ENCODE measurements at places on chromosomes 13 and 19.

DNA sequence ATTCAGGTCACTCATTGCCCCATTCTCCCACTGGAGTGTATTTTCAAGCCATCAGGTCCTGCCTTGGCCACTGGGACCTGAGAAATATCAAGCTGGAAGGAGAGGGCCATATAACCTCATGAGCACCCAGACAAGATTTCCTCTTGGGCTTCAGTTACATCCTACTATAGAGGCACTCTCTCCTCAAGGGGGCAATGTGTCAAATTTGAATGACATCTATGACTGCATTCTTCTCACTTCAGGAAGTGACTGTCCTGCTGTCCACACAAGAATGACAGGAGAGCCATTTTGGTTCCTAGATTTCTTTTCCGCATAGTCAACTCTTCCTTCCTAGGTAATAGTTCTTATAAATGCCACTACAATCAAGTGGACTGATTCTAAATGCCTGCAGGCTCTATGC is 416.2 kb downstream of the DIAPH3 start:
- no peak for DNase-seq

GRCh38 chr13:42484386-42484785 is 89.6 kb upstream of the TNFSF11 start:
- no peak for DNase-seq

GRCh38 chr13:46656786-46657185 is 103.8 kb downstream of the LRCH1 start:
- no peak for DNase-seq

GRCh38 chr19:12015015-12015752 is 20.3 kb downstream of the ZNF433 start:
- DNase-seq = no peak

- peak; percentile 4 for DNase-seq
Measured at GRCh38 chr13:98142380-98143156, at the start of gene FARP1. FARP1 (plus strand) TSS chr13:98143094; CDS start chr13:98213243, 70,149 bp downstream.

GRCh38 chr13:31747291-31747690 is 8.0 kb downstream of the RXFP2 start:
- DNase-seq = no peak

DNA sequence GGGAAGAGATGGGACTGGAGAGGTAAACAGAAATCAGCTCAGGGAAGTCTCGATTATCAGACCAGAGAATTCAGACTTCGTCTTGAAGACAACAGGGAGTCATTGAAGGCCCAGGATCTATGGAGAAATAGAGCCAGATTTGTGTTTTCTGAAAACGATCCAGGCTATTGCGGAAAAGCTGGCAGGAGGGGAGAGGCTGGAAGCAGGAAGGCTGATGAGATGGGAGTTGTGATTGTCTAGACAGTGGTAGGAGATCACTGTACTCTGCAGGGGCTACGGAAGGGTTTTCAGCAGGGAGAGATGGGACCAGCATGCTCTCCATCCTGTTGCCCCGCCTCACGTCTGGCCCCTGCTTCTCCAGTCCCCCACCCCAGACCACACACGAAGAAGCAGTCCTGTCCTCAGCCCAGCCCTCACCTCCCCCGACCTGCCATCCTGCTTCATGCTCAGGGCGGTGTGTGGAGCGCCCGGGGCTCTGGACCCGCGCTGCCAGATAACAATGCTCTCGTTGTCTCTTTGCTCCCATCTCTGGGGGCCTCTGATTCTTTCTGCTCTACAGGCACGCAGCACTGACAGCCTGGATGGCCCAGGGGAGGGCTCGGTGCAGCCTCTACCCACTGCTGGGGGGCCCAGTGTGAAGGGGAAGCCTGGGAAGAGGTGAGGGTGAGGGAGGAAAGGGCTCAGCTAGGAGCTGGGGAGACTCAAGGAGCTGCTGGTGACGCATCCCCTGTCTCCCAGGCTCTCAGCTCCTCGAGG is 1.9 kb downstream of the ARHGAP33 start:
- no peak for DNase-seq

GRCh38 chr13:113415825-113416224 is 37.5 kb downstream of the ADPRHL1 start:
- no peak for DNase-seq

DNA sequence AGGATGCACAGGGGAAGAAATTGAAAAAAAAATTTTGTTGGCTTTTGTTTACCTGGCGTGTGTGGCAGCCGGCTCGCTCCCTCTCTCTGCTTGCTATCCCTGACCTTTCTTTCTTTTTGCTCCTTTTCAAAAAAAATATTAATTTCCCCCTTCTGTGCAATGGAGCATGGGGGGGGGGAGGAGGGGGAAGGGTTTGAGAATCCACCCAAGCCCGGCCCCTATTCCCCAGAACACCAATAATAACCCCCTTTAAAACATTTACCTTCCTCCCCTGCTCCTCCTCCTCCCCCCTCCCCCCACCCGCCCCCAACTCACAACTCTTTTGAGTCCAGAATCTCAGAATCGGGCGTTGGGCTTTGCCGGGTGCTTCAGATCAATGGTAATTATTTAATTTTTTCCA is 28.4 kb downstream of the NFIX start:
- DNase-seq = no peak

GRCh38 chr19:53908106-53908934 is 758 bp upstream of the CACNG7 start:
- peak; percentile 56 for DNase-seq

GRCh38 chr13:48320891-48321510 is 17.4 kb downstream of the RB1 start:
- DNase-seq = peak; percentile 12

- DNase-seq = no peak
Measured at GRCh38 chr19:8696993-8697392, 1.6 kb downstream of the ACTL9 start.

DNA sequence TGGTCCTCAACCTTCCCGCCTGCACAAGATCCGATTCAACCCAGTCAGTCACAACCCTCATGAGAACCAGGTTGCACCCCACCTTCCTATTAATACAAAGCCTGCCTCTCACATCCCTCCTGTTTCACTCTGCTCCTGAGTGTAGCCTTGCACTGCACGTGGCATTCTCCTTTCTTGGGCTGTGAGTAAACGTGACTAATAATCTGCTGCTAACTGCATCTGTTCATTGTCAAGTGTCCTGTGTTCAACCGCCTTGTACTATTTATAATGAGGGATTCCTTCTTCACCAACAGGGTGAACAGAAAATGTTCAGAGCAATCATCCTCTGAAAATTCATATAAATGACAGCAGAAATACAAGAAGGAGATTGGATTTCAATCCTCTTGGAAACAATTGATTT is 1608.2 kb downstream of the SLITRK5 start:
- DNase-seq = no peak

DNA sequence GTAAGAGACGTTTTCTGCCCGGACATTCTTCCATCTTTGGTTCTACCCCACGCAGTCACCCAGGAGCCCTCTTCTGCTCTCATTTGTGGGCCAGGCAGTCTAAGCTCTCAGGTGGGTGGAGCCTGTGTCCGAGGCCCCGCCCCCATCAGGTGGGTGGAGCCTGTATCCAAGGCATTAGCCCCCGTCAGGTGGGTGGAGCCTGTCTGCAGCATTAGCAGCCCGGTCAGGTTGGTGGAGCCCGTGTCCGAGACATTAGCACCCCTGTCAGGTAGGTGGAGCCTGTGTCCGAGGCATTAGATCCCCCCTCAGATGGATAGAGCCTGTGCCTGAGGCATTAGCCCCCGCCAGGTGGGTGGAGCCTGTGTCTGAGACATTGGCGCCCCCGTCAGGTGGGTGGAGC is 45.5 kb upstream of the C13orf46 start:
- peak; percentile 43 for DNase-seq

GRCh38 chr19:35899547-35900214 is 659 bp downstream of the NFKBID start:
- DNase-seq = peak; percentile 91

- no peak for DNase-seq
Measured at GRCh38 chr19:42367929-42368328, 22.2 kb downstream of the CNFN start.

DNA sequence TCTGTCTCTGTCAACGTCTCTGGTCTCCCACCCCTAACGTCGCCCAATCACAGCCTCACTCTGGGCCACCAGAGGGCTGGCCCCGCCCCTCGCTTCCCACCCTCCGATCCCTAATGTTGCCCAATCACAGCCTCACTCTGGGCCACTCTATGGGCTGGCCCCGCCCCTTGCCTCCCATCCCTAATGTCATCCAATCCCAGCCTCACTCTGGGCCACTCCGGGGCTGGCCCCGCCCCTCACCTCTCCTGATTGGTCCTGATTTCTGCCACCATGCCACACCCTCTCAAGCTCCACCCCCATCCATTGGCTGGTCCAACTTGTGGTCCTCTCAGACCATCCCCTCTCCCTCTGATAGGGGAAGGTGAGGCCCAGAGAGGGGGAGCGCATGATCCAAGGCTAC is 24.9 kb downstream of the CELF5 start:
- no peak for DNase-seq

- no peak for DNase-seq
Measured at GRCh38 chr13:78194904-78195639, 276.4 kb upstream of the EDNRB start.

- DNase-seq = no peak
Measured at GRCh38 chr19:31015778-31016177, 333.5 kb downstream of the TSHZ3 start.

- DNase-seq = peak; percentile 72
Measured at GRCh38 chr13:49300739-49301589, 53.2 kb downstream of the CDADC1 start.

DNA sequence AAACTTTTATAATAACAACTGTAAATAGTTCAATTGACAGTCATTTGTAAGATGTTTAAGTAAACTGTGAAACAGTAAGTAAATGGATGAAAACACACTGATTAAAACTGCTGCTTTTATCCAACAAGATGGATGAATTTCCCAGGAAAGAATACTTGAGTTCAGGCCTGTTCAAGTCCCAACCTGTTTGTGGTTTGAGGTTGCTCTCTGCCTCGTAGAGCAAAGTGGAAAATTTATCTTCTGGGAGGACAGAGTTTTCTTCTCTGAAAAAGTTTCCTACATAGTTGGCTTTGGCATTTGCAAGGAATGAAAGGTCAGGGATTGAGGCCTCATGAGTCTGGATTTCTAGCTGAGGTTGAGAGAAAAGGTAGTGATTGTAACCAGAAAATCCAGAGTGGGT is 15.2 kb upstream of the ZNF543 start:
- DNase-seq = no peak

DNA sequence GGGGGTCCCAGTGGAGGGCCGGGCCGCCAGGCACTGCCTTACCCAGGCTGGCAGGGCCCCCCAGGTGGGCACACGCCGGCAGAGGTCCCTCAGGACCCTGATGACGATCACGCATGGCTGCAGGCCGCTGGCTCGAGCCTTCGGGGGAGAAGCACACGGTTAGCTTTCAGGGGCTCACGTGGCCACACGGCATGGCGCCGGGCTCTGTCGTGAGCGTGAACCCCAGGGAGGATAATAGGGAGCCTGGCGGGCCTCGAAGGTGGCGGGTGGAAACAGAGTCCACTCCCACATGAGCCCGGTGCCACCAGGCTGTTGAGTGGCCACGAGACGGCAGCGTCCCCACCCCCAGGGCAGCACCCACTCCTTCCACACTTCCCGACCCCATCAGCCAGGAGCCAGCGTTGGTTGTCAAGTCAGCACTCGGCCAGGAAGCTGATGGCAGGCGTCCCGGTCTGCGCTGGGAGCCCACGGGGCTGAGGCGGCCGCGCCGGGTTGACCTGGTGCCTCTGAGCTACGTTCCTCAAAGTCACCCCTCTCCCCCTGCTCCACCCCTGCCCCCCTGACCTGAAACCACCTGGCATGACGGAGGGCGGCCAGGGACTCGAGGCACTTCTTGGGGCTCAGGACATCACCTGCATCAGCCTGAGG is 24.7 kb upstream of the MATK start:
- DNase-seq = no peak

DNA sequence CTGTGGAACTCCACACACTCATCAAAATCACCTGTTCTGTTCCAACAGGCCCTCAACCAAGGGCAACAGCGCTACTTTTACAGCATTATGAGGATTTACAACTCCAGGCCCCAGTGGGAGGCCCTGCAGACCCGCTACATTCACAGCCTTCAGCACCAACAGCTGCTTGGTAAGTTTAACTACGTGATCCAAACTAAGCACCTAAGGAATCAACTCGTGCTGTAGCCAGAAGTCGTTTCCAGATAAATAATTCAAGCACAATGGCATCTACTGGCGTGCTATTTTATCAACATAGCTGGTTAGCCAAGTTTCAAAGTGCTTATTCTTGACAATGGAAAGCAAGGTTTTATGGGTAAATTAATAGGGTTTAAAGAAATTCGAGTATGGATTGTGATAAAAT is 5.3 kb downstream of the FAM216B start:
- DNase-seq = no peak

DNA sequence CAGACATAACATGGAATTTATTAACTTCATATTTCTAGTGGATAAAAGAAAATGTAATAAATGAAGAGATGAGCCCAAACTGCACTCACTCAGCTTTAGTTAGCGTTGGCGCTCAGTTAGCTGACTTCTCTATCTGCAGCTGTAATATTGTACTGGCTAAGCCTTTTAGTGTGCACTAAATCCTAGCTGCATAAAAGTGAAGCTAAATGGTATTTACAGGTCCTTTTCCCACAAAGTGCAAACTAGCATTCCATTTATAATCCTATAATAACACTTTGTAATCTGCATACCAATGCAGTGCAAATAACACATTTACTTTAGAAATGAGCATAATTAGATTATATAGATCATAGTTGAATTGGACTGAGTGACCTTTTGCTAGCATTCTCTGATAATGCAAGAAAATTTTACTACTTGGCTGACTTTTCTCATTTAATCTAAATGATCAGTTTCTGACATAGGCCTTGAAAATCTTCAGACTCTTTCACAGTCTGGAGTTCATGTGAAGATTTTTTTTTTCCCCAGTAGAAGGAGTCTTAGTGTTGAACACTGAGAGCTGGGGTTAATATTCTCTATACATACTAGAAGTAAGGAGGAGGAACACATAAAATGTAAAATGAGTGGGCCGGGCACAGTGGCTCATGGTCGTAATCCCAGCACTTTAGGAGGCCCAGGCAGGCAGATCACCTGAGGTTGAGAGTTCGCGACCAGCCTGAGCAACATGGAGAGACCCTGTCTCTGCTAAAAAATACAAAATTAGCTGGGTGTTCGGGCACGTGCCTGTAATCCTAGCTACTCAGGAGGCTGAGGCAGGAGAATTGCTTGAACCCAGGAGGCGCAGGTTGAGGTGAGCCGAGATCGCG is 1426.4 kb downstream of the PCDH9 start:
- DNase-seq = no peak

DNA sequence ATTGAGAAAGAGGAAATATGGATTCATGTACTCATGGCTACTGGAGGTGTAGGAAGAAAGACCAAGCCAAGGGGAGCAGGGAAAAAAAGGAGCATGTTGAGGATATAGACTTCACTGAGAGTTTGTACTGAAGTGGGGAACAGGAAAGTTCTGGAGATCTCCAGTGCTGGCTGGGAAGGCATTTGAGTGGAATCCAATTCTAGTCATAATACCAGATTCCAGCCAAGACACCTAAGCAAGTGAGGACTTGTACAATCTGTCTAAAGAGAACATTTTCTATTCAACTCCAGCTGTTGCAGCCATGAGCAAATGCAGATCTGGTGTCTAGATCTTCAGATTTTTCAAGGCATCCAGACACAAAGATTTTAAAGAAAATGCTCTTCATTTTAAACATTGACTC is 412.5 kb downstream of the OXGR1 start:
- no peak for DNase-seq

GRCh38 chr19:39969681-39970424 is 1.1 kb upstream of the PSMC4 start:
- peak; percentile 42 for DNase-seq

All from CD4-positive, alpha-beta T cell treated with Interleukin-17A for 4 hours (primary cell).